Endothelial cell of umbilical vein (primary cell): ENCODE measurements at places on chromosomes 7 and 10. TPM values are rescaled to one million over a fixed set of nuclear protein-coding genes. Genes with fewer than 3 reads are reported as not detected.

The MARVELD1 gene
- polyA plus RNA-seq, result 67.3 and 72.5 TPM in 2 replicates

The CNPY1 gene
- polyA plus RNA-seq, result not detected in 2 replicates

The NPFFR1 gene
- polyA plus RNA-seq, result not detected in 2 replicates

The OR2A5 gene
- not detected in 2 replicates for polyA plus RNA-seq

The CYP3A7 gene
- not detected in 2 replicates for polyA plus RNA-seq
